ENCODE measurements at places on chromosomes 6 and 20. TPM values are rescaled to one million over a fixed set of nuclear protein-coding genes. Genes with fewer than 3 reads are reported as not detected.

- no peak overlapping the region for H3K4me3 ChIP-seq
- peaks cover 11% of the 10 kb centered on the region for H3K4me1 ChIP-seq
- no peak overlapping the region for H3K27ac ChIP-seq
Measured at GRCh38 chr6:33702345-33702977, 9.0 kb downstream of the UQCC2 start.

DNA sequence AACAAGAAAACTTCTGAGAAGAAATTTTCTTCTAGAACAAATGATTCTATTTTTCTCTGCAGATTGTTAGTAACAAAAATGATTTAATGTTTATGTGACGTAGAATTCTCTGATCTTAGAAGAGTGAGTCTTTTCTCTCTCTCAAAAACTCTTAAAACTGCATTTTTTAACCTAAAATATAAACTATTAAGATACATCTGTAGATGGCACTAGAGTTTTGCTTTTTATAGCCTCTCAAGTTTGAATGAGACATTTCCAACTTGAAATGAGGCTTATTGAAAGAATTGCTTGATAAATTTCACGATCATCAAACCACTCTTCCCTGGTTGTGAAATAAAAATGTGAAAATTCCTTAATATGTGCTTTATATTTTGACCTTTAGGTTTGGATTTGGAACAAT lies 53.8 kb downstream of the PHF3 start:
- H3K4me3 ChIP-seq: no peak overlapping the region
- H3K27ac ChIP-seq: no peak overlapping the region
- no peaks in the 10 kb centered on the region for H3K36me3 ChIP-seq
- no peaks in the 10 kb centered on the region for H3K27me3 ChIP-seq

DNA sequence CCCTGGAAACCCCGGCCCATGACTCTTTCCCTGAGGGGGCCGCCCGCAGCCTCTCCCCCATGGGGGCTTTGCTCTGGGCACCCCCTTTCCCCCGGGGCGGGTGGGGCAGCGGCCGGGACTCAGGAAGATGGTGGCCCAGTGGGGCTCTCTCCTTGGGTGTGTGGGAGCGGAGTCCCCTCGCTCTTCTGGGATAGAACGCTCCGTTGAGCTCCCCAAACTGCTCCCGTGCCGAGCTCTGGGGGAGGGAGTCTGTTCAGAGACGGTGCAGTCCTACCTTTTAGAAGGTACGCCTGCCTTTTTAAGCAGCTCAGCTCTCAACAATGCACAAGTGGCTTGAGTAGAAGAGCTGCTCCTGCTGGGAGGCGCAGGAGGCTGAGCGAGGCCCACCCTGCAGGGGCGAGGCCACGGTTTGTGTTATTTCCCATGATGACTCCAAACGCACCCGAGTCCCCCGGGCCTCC lies 21.7 kb upstream of the BHLHE23 start:
- peaks cover 88% of the 10 kb centered on the region for H3K27me3 ChIP-seq
- no peak for DNase-seq
- H3K27ac ChIP-seq: no peak overlapping the region
- no peaks in the 10 kb centered on the region for H3K36me3 ChIP-seq
- peaks cover 32% of the 10 kb centered on the region for H3K4me1 ChIP-seq
- H3K4me3 ChIP-seq: no peak overlapping the region

GRCh38 chr6:96522465-96523009 lies 931 bp downstream of the UFL1 start:
- H3K27ac ChIP-seq: peak overlapping the region; percentile 98
- no peaks in the 10 kb centered on the region for H3K27me3 ChIP-seq
- no peaks in the 10 kb centered on the region for H3K36me3 ChIP-seq
- H3K4me3 ChIP-seq: peak overlapping the region; percentile 94

GRCh38 chr6:25359891-25360290 lies 80.7 kb downstream of the CARMIL1 start:
- peaks cover 18% of the 10 kb centered on the region for H3K4me1 ChIP-seq
- H3K27me3 ChIP-seq: no peaks in the 10 kb centered on the region
- no peaks in the 10 kb centered on the region for H3K36me3 ChIP-seq
- peak overlapping the region; percentile 79 for H3K27ac ChIP-seq
- DNase-seq: no peak
- no peak overlapping the region for H3K4me3 ChIP-seq

GRCh38 chr6:163698086-163698485 lies 283.6 kb downstream of the QKI start:
- peaks cover 6% of the 10 kb centered on the region for H3K4me1 ChIP-seq
- DNase-seq: no peak
- H3K27ac ChIP-seq: no peak overlapping the region
- H3K36me3 ChIP-seq: no peaks in the 10 kb centered on the region

DNA sequence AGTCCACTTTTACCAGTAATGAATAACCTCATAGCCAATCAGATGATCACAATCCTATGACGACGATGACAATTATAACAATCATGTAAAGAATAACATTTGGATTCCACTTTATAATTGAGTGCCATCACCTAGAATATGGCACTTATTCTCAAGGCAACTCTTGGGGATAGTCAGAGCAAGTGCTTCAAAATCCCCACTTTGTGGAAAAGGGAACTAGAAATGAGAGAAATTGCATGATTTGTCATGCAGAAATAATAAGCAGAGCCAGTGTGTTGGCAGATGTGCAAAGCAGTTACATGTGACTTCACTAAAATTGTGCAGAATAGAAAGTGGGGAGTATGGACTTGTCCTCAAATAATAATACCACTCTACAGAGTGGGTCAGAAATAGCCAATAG lies 41.3 kb downstream of the FRK start:
- no peaks in the 10 kb centered on the region for H3K27me3 ChIP-seq
- no peak for DNase-seq
- H3K4me3 ChIP-seq: no peak overlapping the region
- H3K36me3 ChIP-seq: no peaks in the 10 kb centered on the region
- H3K4me1 ChIP-seq: peaks cover 3% of the 10 kb centered on the region

- no peaks in the 10 kb centered on the region for H3K36me3 ChIP-seq
- no peak overlapping the region for H3K27ac ChIP-seq
- no peak for DNase-seq
- H3K27me3 ChIP-seq: no peaks in the 10 kb centered on the region
- H3K4me3 ChIP-seq: no peak overlapping the region
Measured at GRCh38 chr6:157716251-157716995, 106.6 kb upstream of the SNX9 start.

- H3K4me3 ChIP-seq: no peak overlapping the region
- H3K4me1 ChIP-seq: peaks cover 14% of the 10 kb centered on the region
- no peaks in the 10 kb centered on the region for H3K36me3 ChIP-seq
- DNase-seq: no peak
- no peak overlapping the region for H3K27ac ChIP-seq
Measured at GRCh38 chr6:148891405-148891783, 144.6 kb downstream of the UST start.

DNA sequence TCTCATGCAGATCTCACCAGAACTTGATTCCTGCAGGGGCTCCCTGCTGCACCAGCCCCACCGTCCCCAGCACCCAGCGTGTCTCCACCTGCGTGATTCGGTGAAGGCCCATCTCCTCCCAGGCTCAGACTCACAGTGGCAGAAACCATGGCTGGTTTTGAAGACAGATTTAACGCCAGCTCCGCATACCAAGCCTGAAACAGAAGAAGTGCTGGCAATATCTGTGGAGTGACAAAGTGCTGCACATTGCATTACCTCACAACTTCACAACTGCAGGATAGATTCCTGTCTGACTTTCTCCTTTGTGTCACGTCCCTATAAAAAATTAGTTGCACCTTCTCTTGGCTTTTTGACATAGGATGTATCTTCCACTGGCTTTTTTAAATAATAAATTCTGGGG lies 120.7 kb downstream of the TTLL2 start:
- H3K27me3 ChIP-seq: no peaks in the 10 kb centered on the region
- DNase-seq: no peak
- H3K4me3 ChIP-seq: no peak overlapping the region
- H3K4me1 ChIP-seq: peaks cover 11% of the 10 kb centered on the region
- H3K36me3 ChIP-seq: no peaks in the 10 kb centered on the region

The CD109 gene
- total RNA-seq: 11.5 TPM

The TMX4 gene
- total RNA-seq: 40.7 TPM

DNA sequence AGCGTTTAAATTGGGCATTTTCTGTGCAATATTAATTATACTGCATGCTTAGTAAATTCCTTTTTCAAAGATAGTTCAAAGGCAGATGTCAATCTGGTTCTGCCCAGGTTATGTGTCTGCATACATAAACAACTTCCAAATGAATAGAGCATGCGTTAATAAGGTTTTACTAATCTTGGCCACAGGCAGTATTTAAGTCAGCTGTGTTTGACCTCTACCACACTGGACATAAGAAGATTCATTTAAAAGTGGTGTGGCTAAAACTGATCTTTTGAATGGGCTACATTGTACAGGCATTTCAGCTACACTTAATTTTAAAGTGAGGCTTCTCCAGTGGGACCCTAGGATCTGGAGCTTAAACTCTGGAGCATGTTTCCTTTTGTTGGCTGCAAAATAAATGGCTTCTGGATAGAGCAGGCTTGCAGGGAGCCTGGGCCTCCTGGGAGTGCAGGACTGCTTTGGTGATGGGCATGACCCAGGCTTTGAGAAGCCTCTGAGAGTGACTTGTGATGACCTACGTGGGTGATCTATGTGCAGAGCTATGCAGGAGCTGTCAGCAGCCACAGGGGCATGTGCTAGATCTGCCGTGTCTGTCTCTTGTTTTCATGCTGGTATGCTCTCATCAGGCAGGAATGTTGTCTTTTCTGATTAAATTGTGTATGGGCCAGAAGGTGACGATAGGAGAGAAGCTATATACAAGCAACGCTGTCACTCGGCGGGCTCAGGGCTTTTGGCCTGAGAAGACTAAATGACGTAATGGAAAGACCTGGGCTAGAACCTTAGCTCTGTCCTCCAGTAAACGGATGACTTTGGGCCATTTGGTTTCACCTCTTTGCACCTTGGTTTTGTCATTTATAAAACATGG lies 331.2 kb downstream of the QKI start:
- no peak for DNase-seq
- peaks cover 43% of the 10 kb centered on the region for H3K4me1 ChIP-seq
- H3K4me3 ChIP-seq: no peak overlapping the region
- H3K36me3 ChIP-seq: no peaks in the 10 kb centered on the region

DNA sequence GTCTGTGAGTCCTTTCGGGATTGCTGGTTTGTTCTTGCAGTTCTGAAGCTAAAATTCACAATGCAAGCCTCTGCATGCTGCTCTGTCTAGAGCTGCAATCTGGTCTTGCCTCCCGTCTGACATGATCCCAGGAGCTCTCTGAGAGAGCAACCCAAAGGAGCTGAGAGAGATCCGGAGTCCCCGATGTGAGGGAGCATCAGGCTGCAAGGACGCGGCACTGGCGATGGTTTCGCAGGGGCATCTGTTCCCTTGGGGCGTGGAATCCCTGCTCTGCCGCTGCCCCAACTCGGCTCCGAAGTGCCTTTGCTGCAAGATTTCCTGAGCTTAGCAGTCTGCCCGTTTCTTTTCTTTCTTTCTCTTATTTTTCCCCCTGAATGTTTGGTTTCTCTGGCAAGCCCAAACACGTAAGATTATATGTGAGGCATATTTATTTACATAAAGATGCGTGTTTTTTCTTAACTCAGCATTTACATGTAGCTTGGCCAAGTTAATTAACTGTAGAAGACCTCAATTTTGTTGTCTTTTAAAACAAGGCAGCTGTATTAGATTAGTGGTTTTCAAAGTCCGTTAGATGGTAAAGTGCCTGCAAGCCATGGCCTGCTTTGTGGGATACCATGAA lies 873.0 kb downstream of the KIF16B start:
- H3K27ac ChIP-seq: no peak overlapping the region
- peak; percentile 32 for DNase-seq
- H3K4me3 ChIP-seq: no peak overlapping the region
- H3K4me1 ChIP-seq: no peaks in the 10 kb centered on the region
- H3K27me3 ChIP-seq: no peaks in the 10 kb centered on the region

DNA sequence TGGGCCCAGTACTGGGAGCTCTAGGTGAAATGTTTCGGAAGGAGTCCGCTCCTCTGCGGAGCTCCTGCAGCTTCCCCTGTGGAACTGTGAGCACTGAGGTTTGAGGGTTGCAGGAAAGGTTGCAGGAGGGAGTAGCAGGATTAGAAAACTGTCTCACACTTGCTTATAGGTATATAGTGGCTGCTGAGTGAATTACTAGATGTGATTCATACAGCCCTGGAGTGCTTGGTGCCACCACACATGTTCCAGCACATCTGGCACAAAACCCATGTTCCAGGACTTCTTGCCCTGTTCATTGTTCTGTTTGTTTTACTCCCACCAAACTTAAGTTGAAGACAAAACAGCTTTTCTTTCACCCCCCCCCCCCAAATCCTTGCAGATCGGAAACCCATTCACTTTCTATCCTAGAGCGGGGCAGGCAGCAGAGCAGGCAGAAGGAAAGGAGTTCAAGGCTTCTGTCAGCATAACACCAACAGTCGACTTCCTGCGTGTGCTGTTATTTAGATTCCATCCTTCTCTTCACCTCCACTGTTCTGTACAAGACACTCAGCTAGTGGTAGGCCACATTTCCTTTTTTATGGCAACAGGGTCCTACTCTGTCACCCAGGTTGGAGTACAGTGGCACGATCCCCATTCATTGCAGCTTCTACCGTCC lies 669 bp upstream of the PEX6 start:
- peak overlapping the region; percentile 90 for H3K27ac ChIP-seq
- peaks cover 3% of the 10 kb centered on the region for H3K36me3 ChIP-seq
- peak overlapping the region; percentile 70 for H3K4me3 ChIP-seq
- no peak for DNase-seq
- H3K4me1 ChIP-seq: peaks cover 37% of the 10 kb centered on the region

The KIF25 gene
- 3.0 TPM for total RNA-seq

The ISM1 gene
- 6.0 TPM for total RNA-seq

The MUC21 gene
- total RNA-seq: not detected

The PTPRT gene
- 30.8 TPM for total RNA-seq

DNA sequence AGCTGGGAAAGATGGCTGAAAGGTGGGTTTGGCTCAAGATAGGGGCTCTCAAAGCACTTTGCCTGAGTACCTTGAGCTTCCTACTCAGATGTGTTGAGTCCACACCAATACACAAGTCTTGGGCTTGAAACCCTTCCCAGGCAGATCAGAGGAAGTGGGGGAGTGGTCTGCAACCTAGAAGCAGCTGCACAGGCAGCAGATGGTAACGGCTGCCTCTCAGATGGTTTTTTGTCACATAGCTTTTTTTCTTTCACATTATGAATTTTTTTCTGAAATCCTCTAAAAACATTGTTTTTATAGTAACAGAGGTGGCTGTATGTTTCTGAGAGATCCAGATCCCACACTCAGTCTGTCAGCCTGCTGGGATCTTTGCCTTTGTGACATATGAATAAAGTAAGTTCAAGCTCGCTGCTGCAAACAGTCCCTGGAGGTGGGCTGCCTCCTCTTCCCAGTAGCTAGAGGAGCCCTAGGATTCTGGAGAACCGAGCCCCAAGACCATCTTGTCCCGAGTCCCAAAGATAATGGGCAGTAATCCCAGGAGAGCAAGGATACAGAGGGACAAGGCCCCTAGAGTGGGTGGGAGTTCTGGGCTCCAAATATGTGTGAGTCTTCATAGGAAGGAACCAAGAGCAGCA lies 97.1 kb upstream of the TOP1 start:
- peaks cover 2% of the 10 kb centered on the region for H3K27me3 ChIP-seq
- no peak overlapping the region for H3K4me3 ChIP-seq
- no peaks in the 10 kb centered on the region for H3K4me1 ChIP-seq
- no peak overlapping the region for H3K27ac ChIP-seq
- no peaks in the 10 kb centered on the region for H3K36me3 ChIP-seq
- peak; percentile 24 for DNase-seq

GRCh38 chr6:16437984-16438383 lies 199.6 kb downstream of the GMPR start:
- H3K27ac ChIP-seq: no peak overlapping the region
- H3K4me1 ChIP-seq: no peaks in the 10 kb centered on the region
- H3K27me3 ChIP-seq: no peaks in the 10 kb centered on the region
- no peak for DNase-seq
- H3K36me3 ChIP-seq: no peaks in the 10 kb centered on the region

All from spinal cord (tissue), 10 donors.